NCI-H2081 treated with DMSO at 0.1 percent for 48 hours (cell line): ENCODE measurements at places on chromosomes 2 and 18.

- DNase-seq = no peak
Measured at GRCh38 chr2:109268916-109269315, 139.9 kb downstream of the SH3RF3 start.

DNA sequence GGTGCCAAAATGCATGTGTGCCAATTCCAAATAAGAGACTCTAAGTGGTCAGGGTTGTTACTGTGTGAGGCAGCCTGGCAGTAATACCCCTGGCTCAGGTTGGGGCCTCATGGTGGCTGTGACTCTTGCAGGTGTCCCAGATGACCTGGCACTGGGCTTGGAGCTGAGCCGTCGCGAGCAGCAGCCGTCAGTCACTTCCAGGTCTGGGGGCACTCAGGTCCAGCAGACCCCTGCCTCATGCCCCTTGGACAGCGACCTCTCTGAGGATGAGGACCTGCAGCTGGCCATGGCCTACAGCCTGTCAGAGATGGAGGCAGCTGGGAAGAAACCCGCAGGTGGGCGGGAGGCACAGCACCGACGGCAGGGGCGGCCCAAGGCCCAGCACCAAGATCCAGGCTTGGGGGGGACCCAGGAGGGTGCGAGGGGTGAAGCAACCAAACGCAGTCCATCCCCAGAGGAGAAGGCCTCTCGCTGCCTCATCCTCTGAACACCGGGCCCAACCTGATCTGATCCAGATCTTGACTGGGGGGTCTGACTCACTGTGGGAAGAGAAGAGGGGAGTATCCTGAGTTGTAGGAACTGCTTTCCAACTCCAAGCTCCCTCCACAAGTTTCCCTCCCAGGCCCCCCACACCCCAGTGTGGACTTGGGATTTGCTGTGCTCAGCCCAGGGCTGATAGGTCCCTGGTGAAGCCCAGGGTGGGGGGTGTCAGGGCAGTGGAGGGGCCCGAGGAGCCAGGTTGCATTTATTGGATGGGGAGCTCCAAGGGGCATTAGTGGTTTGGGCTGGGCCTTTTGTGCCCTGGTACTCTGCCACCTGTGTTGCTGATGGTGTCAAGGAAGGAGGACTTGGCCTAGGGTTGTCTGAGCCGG is 5.6 kb downstream of the DNAJB2 start:
- no peak for DNase-seq

- DNase-seq = no peak
Measured at GRCh38 chr2:240109386-240109785, 26.7 kb downstream of the COPS9 start.

- no peak for DNase-seq
Measured at GRCh38 chr2:70580352-70580751, 26.7 kb upstream of the TGFA start.

DNA sequence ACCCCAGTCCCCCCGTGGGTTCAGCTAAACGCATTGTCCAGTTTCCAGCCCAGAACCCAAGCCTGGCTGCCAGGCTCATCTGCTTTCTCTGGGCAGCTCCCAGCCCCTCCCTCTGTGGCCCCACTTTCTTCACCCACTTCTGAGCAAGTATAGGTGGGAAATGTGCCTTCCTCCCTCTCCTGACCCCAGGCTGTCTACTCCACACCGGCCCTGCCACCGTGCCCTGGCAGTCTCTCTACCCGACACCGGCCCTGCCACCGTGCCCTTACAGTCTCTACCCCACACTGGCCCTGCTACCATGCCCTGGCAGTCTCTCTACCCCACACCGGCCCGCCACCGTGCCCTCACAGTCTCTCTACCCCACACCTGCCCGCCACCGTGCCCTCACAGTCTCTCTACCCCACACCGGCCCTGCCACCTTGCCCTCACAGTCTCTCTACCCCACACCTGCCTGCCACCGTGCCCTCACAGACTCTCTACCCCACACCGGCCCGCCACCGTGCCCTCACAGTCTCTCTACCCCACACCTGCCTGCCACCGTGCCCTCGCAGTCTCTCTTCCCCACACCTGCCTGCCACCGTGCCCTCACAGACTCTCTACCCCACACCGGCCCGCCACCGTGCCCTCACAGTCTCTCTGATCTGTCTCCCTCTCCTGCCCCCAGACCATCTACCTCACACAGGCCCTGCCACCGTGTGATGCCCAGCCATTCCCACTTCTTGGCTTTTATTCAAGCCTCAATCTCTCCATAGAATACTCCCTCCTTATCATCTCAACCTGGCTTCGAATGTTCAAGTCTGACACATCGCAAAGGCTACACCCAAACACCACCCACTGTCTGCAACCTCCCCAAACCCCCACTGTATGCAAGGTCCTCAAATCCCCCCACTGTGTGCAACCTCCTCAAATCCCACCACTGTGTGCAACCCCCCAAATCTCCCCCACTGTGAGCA is 108.9 kb downstream of the TPO start:
- no peak for DNase-seq

DNA sequence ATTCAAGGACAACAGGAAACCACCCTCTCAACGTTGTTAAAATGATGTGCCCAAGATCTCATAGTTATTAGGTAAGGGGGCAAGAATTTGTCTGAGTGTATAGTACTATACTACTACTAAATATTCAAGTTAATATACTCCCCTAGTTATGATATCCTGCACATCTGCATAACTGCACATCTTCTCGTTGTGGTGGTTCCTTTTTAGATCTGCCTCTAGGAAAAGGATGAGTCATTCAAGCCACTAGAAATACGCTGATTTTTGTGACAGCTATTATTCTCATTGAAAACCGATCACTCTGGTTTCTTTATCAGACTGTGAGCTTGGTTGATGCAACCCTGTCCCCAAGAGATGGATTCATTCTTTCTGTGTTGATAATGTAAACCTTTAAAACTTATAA is 1067.0 kb upstream of the FANCL start:
- DNase-seq = no peak

DNA sequence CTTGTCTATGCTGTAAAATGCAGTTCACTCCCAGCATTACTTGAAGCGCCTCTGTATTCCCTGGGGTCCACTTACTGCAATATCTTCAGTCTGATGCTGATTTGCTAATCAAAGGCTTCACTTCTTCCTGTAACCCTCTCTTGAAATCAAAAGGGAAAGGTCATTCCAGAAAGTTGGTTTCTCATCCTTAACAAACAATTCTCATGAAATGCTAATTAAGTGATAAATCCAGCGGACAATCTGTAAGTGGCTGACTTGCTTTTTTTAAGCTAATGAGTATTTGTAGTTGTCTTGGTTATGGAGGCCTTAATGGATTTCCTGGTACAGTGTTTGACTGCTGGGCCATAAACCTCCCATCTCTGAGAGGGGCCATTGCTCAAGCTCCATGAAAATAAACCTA is 499.6 kb upstream of the HS6ST1 start:
- DNase-seq = no peak
